Caki2 (cell line): ENCODE measurements at places on chromosomes 11 and 22. TPM values are rescaled to one million over a fixed set of nuclear protein-coding genes. Genes with fewer than 3 reads are reported as not detected.

Gene CATSPERZ
- not detected in 2 replicates for total RNA-seq

Gene TMEM191B
- total RNA-seq: not detected in 2 replicates

Gene EED
- 7.0 and 10.3 TPM in 2 replicates for total RNA-seq

Gene JAML
- not detected in 2 replicates for total RNA-seq

Gene VPREB1
- not detected in 2 replicates for total RNA-seq

Gene MUC6
- total RNA-seq: not detected in 2 replicates

Gene CASP12
- total RNA-seq: not detected in 2 replicates

Gene FAU
- 139 and 153 TPM in 2 replicates for total RNA-seq

Gene KDM4D
- 0.30 and 4.1 TPM in 2 replicates for total RNA-seq

Gene TUT1
- total RNA-seq: 11.7 and 14.2 TPM in 2 replicates

Gene TKFC
- total RNA-seq: 69.5 and 73.5 TPM in 2 replicates

Gene CSTF3
- total RNA-seq: 7.5 and 12.0 TPM in 2 replicates

Gene TEX54
- total RNA-seq: not detected in 2 replicates

Gene ASCL2
- total RNA-seq: not detected in 2 replicates

Gene ACCS
- total RNA-seq: 13.4 and 22.1 TPM in 2 replicates
